NCI-H524 (cell line): ENCODE measurements at places on chromosomes 11 and 22.

DNA sequence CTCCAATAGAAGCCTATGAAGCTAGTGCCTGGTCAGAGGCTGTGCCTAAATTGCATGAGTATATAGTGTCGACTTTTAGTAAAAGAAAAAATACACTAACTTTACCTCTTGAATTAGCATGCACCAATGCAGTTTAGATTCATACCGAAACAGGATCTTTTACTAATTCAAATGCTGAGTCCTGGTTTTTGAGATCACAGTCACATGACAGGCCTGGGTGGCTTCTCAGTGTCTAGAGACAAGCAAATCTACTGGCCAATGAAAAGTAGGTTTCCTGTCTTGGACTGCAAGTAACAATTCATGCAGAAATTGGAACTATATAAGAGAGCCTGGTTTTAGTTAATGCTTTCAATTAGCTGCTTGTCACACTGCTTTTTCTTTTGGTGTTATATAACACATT is 7.2 kb downstream of the ARHGEF12 start:
- no peak for DNase-seq

- DNase-seq: no peak
Observed at GRCh38 chr11:57273448-57274058, 36.5 kb upstream of the APLNR start.

GRCh38 chr11:111957663-111958444 is 20.7 kb downstream of the DIXDC1 start:
- peak; percentile 55 for DNase-seq

- no peak for DNase-seq
Observed at GRCh38 chr11:27864611-27865010, 164.4 kb upstream of the BDNF start.

DNA sequence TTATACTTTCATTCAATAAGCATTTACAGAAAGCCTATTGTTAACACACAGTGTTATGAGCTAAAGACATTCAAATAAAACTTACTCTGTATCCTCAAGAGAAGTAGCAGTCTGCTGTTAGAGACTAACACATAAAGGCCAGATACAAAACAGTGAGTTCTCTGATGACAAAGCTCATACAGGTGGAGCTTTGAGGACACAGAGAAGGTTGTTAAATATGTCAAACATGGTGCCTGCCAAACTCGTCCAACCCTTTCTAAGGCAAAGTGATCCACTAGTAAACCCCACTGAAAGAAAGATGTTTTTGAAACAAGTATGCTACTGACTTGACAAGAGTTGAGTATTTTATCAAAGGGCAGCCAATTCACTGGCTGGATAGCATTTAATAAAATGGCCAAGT is 70.1 kb downstream of the C2CD3 start:
- DNase-seq: no peak

GRCh38 chr22:39352306-39352891 is 2.6 kb downstream of the SYNGR1 start:
- no peak for DNase-seq

DNA sequence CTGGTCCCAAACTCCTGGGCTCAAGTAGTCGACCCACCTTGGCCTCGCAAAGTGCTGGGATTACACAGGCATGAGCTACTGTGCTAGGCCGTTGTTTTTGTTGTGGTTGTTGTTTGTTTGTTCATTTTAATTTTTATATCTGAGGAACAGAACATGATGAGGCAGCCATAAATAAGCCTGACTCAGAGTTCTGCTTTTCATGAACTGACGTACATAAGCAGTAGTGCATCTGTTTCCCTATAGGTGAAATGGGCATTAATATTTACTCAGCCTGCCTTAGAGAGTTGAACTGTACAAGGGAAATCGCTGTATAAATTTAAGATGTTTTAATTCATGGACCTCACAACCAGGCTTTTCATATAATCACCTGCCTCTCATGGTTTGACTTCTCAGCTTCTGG is 80.5 kb downstream of the PDHX start:
- no peak for DNase-seq

- DNase-seq: no peak
Observed at GRCh38 chr11:30436801-30437200, 113.9 kb downstream of the ARL14EP start.

DNA sequence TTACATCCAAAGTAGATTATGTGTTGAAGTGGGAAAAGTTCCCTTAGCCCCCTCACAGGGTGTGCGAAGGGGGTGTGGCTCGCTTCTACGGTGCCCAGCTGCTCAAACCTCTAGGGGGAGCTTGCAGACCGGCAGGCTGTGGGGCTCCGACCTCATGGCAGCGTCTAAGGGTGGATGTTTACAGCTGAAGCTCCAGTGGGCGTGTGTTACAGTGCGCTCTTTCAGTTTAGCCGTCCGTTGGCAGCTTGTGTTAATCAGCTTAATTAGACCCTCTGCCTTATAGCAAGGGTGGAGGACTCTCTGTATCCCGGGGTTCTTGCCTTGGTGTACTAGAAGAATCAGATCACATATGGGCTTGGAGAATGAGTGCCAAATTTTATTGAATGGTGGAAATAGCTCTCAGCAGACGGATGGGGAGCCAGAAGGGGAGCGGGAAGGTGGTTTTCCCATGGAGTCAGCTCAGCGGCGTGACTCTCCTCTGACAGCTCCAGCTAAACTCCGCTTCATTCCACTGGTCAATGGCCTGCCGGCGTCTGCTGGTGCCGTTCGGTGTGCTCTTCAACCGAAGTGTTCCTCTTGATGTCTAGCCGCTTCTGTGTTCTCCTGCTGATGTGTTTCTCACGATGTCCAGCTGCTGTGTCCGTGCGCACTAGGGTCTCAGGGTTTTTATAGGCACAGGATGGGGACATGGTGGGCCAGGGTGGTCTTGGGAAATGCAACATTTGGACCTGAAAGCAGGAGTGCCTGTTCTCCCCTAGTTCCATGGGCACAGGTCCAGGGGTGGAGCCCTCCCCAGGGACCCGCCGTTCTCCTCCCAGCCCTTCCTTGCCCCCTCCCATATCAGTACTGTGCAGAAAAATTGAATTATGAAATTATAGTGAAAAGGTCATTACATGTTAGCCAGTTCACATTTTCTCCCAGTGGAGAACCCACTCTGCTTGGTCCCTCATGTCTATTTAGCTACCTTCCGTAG is 28.6 kb upstream of the OR10G7 start:
- peak; percentile 96 for DNase-seq

DNA sequence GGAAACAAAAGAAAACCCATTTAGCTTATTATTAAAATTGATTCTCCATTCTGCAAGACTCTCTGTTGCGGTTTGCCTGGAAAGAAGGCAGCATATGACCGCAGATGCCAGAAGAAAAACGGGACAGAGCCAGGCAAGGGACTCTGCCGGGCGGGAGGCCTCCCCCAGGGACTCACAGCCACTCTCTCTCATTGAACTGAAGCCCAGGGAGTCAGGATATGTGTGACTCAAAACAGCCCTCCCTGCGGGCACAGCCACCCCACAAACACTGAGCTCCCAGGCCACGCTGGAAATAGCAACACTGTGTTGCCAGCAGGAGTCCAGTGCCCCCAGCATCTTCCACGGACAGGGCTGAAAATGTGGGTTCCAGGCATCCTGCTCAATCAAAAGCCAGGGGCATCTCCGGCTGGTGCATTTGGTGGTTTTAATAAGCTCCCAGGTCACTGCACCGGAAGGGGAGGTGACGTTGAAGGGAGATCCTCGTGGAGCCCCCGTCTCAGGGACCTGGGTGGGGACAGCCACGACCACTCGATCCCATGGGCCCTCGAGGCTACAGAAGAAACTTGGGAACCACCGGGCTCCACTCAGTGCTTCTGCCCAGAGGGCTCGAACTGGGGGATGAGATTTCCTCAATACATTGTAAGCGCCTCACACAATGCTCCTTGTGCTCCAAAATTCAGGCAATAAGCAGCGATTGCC is 624.5 kb downstream of the TBC1D22A start:
- DNase-seq: no peak

GRCh38 chr11:13465909-13466371 is 2.9 kb upstream of the BTBD10 start:
- peak; percentile 59 for DNase-seq

GRCh38 chr11:77375107-77375506 is 73.6 kb upstream of the GDPD4 start:
- DNase-seq: no peak

DNA sequence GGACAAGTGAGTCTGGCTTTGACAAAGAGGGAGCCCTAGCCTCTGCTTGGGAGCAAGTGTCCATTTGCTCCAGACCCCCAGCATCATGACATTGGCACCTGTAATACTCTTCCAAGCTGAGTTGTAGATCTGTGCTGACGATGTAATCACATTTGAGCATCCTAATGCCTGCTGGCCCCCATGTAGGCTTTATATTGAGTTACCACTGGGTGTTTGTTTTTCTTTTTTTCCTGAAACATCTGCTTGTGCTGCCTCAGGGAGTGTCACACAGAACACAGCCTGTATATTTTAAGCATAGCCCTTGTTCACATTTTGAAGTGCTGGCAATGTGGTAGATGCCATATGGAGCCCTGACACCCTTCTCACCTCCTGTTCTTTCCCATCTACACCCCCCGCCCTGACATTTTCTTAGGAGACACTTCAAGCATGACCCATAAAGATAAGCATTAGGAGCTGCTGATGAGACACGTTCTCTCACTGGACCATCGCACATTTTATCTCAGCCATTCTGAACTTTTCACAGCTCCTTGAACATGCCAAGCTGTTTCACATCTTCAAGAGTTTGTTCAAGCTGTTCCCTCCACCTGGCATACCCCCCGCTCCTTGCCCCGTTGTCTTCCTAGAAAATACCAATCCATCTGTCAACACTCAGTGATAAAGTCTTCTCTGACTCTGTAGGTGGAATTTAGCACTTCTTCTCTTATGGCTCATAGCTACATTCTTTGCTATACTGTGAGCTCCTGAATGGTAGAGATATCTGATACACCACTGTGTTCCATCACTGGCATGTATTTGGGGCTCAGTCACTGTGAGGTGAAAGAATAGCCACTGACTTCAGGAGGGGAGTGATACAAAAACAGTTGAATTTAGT is 128.7 kb downstream of the TRIM44 start:
- peak; percentile 99 for DNase-seq

- no peak for DNase-seq
Observed at GRCh38 chr11:124646148-124646547, 23.5 kb downstream of the TBRG1 start.

- DNase-seq: no peak
Observed at GRCh38 chr22:45424241-45424731, 10.8 kb downstream of the RIBC2 start.
